ENCODE measurements at places on chromosomes 2 and 18.

- no peak for DNase-seq
Measured at GRCh38 chr18:44912740-44913478, 232.2 kb downstream of the SETBP1 start.

DNA sequence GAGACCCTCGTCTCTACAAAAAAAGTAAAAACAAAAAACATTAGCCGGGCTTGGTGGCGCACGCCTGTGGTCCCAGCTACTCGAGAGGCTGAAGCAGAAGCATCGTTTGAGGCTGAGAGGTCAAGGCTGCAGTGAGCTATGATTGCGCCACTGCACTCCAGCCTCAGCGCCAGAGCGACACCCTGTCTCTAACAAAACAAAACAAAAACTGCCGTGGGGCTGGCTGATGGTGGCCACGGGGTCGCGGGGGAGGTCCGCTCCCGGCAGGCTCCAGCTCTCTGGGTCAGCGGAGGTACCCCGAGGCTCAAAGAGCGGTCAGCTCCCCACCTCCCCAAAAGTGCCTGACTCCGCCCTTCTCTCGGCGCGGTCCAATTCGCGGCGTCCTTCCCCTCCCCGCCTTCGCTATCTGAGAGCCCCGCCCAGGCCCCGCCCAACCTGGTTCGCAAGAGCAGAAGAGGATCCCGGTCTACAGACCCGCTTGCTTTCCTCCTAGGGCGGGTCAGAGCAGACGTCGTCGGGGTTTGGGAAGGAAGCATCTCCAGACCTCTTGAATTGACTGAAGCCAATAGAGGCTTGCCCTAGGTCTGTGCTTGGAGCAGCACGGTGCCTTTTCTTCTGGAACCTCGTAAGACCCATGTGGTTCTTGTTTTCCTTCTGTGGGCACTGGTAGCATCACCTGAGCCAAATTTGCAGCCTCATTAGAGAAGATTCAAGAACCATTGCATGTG is 7.8 kb downstream of the RAX start:
- no peak for DNase-seq

- DNase-seq = no peak
Measured at GRCh38 chr2:221589696-221590095, 17.6 kb upstream of the EPHA4 start.

DNA sequence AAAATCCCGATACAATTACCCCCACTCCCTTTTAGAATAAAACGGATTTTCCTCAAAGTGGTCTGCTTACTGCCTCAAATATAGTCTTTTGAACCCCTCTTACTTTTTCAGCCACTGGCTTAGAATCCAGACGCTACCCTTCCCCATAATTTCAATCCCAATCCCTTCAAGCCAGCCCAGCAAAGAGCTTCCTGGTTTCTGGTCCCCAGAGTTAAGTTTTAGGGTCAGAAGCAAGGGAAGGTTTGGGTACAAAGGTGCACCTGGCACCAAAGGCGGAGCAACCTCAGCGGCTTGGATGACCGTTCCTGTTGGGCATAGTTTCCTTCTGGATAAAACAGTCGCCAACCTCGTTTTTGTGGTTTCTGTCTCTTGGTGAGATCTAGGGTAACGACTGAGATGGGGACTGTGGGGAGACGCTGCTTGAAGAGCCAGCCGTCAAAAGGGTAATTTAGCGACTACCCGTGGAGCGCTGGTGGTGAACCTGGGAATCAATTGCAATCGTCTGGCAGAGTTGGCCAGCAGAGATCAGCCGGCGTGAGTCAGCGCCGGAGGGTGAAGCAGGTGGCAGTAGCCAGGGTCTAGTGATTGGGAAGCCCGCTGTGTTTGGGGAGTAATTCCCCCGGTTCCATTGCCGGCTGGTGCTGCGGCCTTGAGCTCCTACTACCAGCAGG is 1.6 kb downstream of the FEV start:
- no peak for DNase-seq

- DNase-seq = no peak
Measured at GRCh38 chr2:134975281-134976009, 56.8 kb downstream of the CCNT2 start.

DNA sequence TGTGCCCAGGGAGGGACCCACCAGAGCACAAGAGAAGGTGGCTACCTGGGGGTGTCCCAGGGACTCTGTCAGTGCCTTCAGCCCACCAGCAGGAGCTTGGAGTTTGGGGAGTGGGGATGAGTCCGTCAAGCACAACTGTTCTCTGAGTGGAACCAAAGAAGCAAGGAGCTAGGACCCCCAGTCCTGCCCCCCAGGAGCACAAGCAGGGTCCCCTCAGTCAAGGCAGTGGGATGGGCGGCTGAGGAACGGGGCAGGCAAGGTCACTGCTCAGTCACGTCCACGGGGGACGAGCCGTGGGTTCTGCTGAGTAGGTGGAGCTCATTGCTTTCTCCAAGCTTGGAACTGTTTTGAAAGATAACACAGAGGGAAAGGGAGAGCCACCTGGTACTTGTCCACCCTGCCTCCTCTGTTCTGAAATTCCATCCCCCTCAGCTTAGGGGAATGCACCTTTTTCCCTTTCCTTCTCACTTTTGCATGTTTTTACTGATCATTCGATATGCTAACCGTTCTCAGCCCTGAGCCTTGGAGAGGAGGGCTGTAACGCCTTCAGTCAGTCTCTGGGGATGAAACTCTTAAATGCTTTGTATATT is 14.0 kb downstream of the ITM2C start:
- no peak for DNase-seq

DNA sequence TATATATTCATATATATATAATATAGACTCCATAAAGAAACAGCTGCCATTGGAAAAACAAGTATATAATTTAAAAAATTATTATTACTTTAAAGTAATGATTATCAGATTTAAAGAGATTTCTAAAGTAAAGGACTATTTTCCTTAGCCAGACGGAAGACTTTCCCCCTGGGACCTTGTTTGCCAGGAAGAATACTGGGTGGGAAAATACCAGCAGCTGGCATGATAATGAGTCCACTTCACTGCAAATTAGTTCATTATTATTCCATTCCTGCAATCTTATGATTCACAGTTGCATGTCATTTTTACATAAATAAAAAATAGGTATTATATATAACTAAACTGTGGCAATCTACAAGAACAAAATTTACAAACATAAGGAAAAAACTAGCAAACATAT is 339.8 kb upstream of the CDH7 start:
- no peak for DNase-seq

GRCh38 chr18:78859686-78860085 is 119.9 kb upstream of the SALL3 start:
- DNase-seq = no peak

DNA sequence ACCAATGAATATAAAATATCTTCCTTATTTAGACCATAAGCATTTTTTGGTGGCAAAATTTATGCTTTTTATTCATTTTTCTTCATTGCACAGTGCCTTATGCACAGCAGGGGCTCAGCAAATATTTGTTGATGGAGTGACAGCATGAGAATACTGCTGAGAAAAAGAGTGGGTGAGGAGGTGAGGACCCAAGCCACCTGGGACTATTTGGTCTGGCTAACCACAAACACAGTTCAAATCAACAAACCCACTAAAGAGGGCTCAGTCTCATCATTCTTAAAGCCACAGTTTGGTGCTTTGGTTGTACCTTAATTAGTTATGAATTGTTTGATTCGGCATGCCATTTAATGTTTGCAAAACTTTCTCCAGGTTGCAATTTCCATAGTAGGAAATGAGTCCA is 183.5 kb upstream of the ZNF521 start:
- no peak for DNase-seq
